Brain pericyte (primary cell): ENCODE measurements at places on chromosomes 11 and 22.

GRCh38 chr22:32628628-32629572, 154.3 kb downstream of the FBXO7 start:
- no peak for DNase-seq

DNA sequence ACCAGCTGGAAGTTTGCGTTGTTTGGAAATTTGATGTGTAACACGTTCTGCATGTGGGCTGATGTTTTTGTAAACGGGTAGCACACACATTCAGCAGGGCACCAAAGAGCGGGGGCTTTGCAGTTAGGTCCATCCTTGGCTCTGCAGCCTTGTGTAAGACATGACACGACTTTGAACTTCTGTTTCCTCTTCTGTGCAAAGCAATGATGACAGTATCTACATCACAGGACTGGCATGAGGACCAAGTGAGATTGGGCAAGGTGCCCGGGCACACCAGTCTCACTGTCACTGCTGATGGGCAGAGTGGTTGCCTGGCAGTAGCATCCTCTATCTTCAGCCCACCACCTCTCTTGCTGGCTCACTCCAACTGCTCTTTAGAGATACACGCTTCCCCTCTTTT, 3.3 kb downstream of the TCN2 start:
- no peak for DNase-seq

DNA sequence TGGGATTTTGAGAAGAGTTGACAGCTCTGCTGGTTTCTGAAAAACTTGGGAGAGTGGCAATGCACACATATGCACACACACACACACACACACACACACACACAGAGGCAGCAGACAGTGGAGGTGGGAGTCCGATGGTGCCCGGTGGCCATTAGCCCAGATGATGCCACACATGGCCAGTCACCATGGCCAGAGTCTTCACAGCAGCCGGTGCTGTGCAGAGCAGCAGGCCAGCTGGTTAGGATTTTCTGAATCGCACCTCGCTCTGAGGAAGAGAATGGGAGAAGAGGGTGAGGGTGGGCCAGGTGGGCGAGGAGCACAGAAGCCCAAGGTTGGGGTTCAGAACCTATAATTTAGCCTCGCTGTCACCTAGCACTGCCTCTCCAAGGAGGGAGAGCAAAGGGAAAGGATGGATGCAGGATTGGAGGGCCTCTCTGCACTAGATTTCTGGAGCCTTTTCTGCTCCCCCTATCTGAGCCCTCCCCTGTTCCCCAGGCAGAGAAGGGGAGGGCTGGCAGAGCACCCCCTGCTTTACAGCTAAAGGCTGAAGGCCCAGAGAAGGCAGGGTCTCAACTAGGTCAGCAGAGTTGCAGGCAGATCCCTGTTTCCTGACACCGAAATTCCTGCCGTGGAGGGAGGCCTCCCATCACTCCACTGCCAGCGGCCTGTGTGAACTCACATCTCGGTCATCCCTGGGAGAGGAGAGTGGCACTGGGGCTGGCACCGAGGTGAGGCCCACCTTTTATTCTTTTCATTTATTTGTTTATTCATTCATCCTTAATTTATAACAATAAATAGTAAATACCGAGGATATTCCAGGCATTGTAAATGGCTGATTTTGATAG, 25.8 kb upstream of the FXYD6 start:
- no peak for DNase-seq

GRCh38 chr11:32244453-32244852, 153.6 kb downstream of the RCN1 start:
- DNase-seq: no peak

- DNase-seq: no peak
Measured at GRCh38 chr22:46379066-46379930, 43.8 kb downstream of the TRMU start.

GRCh38 chr11:68498903-68499883, 38.6 kb downstream of the PPP6R3 start:
- DNase-seq: no peak

GRCh38 chr22:20430720-20431510, 6.7 kb downstream of the SCARF2 start:
- DNase-seq: no peak

- DNase-seq: peak; percentile 55
Measured at GRCh38 chr11:10329935-10330334, 25.1 kb downstream of the ADM start.

DNA sequence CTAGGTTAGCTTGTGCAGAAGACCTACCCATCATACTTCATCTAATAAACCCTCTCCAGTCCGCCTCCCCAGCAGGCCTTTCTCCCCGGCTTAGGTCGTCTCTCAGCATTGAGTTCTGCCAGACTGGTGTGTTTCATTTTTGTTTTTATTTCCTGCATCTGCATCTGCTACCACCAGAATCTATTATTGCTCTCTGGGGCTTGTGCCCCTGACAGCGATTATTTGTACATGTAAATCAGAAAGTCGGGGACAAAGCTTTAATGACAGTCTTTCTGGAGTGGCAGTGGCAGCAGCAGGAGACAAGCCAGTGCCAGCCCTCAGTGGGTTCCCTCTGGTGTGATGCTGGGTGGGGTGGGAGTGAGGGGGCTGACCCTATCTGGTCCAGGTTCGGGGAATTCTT, 127.5 kb downstream of the PKNOX2 start:
- DNase-seq: no peak

DNA sequence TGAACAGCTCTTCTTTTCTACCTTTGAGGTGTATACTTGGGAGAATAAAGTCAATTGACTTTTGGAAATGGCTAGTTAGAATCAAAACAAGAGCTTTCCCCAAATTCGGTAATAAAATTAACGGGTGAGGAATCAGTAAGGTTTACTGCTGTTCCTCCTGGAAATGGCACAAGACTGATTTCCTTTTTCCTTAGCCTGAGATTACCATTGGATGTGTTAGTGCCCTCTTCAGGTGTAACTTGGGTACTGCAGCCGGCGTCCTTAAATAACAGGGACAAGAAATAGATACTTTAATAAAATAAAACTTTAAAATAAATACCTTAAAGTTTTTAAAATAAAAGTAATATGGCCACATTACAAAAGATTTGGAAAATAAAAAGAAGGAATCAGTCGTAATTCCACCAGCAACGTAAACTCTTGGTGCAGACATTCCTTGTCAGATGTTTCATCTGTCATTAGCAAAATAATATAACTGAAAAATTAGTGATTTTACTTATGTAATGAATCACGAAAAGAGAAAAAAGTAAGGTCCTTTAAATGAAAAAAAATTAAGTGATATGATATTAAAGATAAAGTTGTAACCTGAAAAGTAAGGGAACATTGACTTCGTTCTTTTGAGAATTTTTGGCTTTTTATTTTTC, 29.7 kb downstream of the ZFTA start:
- peak; percentile 51 for DNase-seq

- DNase-seq: no peak
Measured at GRCh38 chr11:85109141-85109540, 518.0 kb downstream of the DLG2 start.

GRCh38 chr11:35144806-35145205, 5.8 kb downstream of the CD44 start:
- no peak for DNase-seq

DNA sequence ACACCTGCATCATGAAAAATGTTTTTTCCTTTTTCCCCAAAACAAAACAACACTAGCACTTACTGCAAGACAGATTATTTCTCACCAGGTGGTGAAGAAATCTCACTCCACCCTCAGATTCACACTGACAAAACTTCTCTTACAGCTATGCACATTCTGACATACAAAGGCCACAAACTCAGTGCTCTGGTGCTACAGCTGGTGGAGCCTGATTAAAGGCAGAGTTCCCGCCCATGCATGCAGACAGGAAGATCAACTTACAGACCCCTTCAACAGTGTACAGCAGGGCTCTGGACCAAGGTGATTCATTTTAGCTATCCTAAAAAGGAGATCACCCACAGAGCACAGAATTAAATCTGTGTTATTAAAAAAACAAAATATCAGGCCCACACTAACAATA, 112.6 kb downstream of the CADM1 start:
- no peak for DNase-seq

DNA sequence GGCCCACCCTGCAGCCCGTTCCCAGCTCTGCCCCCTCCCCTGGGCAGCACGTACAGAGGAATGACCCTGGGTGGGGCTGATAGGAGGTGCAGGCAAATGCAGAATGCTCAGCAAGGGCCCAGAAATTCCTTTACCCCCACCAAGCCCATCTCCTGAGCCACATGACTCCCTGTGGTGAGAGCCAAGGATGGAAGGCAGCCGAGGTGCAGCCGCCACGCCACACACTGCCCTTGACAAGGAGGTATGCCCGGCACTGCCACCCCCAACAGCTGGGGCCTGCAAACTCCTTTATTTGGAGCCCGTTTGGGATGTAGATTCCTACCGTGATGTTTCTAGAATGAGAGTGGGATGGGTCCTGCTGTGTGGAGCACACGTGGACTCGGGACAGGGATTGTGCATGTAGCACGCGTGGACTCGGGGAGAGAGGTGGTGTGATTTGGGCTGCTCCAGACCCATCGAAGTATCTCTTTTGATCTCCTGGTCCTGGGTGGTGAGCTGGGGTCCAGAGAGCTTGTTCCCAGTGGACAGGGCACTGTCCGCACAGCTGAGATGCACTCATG, 12.9 kb downstream of the GTSE1 start:
- DNase-seq: no peak

DNA sequence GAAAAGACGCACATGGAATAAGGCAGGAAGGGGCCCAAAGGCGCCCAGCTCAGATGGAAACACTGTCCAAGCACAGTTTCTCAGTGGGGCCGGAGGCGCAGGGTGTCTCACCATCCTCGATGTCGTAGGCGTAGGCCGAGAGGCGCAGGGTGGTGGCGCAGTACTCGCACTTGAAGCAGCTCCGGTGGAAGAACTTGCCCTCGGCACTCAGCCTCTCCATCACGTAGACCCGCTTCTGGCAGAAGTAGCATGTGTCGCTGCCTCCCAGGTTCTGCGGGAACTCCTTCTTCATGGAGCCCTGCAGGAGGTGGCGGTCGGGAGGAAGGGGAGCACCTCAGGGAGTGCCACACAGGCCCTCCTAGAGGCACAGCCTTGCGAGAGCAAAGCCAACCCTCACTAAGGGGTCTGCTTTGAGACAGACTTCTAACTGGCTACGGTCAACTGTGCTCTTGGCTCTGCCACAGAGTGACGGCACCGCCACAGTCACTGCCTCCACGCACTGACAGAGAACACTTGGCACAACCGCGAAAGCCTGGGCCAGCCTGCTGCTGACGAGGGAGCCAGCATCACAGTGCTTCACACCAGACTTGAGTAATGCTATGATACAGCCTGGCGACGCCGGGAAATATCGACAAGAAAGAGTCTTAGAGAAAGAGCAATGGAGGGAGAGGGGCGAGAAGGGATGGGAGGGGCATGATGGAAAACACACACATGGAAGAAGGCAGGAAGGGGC, 97.6 kb upstream of the BID start:
- no peak for DNase-seq

DNA sequence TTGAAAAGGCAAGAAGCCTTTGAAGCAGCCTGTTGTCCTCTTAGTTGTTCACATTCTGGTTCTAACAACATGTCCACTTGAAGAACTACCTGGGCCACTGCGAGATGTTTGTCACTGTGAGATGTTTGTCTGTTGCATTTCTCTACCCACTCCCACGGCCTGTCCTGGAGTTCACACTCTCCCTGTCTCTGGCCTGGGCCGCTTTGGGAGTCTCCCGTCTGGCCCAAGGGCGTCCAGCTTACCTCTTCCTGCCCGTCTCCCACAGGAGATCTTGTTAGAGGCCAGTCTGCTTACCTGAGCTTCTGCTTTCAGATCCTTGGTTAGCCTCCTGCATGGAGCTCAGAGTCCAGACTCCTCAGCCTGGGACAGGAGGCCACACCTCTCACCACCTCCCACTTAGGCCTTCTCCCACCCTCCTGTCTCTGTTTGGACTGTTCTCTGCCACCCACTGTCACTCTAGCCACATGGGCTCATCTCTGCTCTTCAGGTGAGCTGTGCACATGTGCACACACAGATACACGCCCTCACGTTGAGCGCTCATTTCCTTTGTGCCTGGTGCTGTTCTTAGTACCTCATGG, 66.0 kb downstream of the TBC1D22A start:
- DNase-seq: no peak

DNA sequence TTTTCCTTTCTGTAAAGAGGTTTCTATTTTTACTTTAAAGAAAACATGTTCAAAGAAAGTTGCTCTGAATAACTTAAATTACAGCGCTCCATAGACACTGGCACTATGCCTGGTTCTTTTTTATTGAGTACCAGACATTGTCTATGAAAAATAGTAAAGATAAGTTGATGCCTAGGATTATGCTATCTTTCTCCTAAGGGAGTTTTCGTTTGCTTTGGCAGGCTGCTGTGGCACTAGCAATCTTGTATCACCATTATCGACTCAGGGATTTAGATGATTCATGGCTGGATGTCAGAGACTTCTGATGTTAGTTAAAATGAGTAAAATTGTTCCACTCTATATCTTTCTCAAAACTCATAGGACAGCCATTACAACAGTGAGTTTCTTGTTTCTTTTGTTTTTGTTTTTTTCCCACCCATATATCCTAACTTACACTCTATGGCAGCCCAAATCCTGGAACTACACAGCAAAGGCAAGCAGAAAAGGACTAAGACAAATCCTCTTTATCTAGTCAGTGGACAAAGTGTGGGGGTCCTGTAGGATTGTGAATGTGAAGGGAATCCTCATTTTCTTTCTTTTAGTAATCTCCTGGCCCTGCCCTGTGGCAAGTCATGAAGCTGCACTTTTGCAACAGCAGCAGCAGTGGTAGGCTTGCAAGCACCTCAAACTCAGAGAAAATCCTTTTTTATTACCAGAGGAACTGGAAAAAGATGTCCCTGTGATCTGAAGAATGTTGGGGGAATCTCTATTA, 20.7 kb downstream of the SLN start:
- no peak for DNase-seq

DNA sequence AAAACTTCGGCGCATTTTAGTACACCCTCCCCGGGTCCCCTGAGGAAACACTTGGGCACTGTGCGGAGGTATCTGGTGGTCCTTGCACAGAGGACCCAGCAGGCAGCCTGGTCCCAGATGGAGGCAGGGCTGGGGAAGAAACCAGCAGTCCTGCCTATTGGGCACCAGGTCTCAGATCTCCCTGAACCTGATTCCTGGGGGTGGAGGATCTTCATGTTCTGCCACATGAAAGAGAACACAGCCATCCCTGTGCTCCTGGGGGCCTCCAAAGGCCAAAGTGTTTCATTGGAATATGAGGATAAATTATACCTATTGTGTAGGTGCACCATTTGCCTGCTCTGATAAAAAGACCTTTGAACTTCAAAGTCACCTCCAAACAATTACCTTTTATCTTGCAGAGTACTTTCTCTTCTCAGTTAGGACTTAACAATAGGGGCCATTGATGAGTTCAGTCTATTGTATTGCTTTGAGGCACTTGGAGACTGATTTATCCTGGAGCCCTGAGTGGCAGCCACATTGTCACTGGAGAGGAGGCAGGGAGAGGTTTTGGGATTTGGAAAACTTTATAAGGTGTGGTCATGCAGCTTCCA, 1.8 kb downstream of the RCN1 start:
- no peak for DNase-seq

GRCh38 chr22:25741692-25742626, at the start of gene MYO18B:
Gene MYO18B (plus strand): TSS chr22:25742188. CDS start chr22:25761093, 18,905 bp downstream.
- no peak for DNase-seq
